ENCODE measurements at places on chromosomes 16 and 17. TPM values are rescaled to one million over a fixed set of nuclear protein-coding genes. Genes with fewer than 3 reads are reported as not detected.
A peak's percentile ranks its signal among the peaks of the same experiment; 100 is the strongest.

DNA sequence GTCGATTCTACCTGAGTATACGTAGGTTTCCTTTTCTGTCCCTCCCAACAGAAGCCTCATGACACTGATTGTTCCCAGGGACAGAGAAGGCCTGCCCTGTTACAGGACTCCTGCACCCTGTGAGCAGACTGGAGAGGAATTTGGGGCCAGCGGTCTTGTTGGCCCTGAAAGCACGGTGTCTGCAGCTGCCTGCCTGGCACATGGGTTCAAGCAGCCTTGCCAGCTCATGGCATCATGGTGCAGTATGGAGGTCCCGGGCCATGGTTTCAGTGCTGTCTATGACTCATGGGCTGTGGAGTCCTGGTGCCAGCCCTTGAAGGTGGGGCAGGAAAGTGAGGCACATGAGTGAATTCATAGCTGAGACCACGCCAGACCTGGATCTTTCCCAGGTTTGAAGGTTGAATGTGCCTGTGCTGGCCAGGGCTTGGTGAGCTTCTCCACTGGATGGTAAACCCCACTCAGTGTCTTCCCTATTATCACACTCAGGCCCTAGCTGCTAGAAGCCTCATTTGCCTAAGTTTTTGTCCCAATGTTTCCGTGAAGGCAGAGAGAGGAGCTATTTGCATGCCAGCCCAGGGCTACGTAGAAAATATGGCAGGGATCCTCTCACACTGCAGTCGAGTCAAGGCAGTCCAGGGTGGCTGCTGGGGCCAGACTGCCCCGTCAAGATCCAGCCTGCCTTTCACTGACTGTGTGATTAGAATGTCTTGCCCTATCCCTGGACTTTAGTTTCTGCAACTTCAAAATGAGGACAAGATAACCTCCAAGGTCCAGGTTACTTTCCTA lies 277.2 kb upstream of the CCL2 start:
- no peaks in the 10 kb centered on the region for H3K27me3 ChIP-seq
- H3K27ac ChIP-seq = no peak overlapping the region
- H3K4me3 ChIP-seq = no peak overlapping the region

DNA sequence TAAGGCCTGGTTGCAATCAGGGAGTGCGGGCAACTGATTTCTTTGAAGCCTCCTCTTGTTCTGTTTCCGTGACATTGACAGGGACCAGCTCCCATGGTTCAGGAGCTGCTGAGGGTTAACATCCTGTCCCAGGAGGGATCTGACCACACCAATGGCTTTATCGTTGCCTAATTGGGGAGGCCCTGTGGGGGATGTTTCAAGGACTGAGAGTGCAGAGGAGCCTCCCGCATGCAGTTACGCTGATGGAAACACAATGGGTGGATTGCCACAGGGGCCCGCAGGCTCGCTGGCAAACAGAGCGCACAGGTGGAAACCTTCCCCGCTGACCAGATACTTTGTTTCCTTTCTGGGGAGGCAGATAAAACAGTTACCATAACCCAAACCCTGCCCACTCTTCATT lies 23.8 kb upstream of the ABCC1 start:
- H3K27ac ChIP-seq = no peak overlapping the region
- no peaks in the 10 kb centered on the region for H3K36me3 ChIP-seq
- no peaks in the 10 kb centered on the region for H3K27me3 ChIP-seq
- no peak overlapping the region for H3K4me3 ChIP-seq

DNA sequence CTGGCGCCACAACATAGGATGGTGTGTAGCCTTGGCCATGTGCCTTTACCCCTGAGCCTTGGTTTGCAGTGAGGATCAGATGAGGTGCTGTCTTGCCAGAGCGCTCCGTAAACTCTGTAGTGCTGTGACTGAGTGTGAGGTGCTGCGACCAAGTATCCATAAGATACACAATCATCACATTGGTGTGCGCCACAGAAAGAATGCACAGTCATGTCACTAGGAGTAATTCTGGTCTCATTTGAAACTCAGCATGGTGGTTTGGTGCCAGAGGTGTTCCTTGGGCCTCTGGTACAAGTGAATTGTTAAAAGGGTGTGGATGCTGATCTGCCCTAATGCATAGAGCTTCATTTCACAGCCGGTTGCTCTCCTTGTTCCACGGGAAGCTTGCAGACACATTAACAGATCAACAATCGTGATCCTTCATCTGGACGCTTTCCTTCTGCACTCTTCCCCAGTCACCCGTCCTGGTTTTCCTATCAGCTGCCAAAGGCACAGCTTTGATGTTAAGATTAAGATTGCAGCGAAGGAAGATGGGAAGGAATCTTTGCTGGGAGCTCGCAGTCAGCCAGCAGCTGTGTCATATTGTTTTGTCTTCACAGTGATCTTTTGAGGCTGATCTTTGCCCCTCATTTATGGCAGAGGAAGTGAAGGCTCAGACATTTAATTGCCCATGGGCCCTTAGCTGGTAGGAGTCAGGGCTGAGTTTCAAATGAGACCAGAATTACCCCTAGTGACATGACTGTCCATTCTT lies 79.1 kb downstream of the KSR1 start:
- peak; percentile 20 for DNase-seq
- H3K4me1 ChIP-seq = peaks cover 32% of the 10 kb centered on the region
- no peaks in the 10 kb centered on the region for H3K36me3 ChIP-seq
- no peak overlapping the region for H3K4me3 ChIP-seq
- no peaks in the 10 kb centered on the region for H3K27me3 ChIP-seq

GRCh38 chr17:43079641-43080302 lies 45.4 kb downstream of the BRCA1 start:
- no peak for DNase-seq
- peaks cover 8% of the 10 kb centered on the region for H3K4me1 ChIP-seq
- H3K4me3 ChIP-seq = no peak overlapping the region
- H3K27ac ChIP-seq = no peak overlapping the region

GRCh38 chr17:75637143-75637538 lies 3.9 kb downstream of the SMIM5 start:
- no peaks in the 10 kb centered on the region for H3K27me3 ChIP-seq
- no peak for DNase-seq
- no peaks in the 10 kb centered on the region for H3K36me3 ChIP-seq
- no peak overlapping the region for H3K27ac ChIP-seq
- H3K4me3 ChIP-seq = no peak overlapping the region

DNA sequence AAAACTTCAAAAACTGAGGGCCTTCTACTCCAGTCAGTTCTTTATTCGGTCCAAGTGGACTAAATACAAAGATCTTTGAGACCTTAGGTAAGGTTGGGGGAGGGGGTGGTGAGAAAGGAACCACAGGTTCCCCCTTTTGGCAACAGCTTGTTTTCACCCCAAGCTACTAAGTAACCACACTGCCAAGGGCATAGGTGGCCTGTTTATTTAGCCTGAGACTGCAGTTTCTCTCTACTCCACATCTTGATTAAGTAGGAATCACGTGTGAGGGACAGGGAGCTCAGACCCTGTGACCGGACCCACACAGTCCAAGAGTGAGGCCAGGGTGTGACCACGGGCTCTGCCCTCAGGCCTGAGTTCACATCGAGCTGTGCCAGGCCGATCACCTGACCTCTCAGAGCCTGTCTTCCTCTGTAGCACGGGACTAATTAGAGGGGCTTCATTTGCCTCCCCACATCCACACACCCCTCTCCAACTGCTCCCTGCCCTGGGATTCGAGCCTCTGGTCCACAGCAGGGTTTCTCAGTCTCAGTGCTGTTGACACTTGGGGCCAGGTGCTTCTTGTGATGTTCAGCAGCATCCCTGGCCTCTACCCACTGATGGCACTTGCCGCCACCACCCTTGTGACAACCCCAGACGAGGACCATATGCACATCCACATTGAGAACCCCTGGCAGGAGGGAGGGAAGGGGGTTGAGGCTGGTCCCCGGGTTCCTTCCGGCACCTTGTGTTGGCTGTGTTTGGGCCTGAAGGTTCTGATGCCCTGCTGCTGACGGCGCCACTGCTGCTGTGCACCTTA lies 17.8 kb downstream of the ST6GALNAC2 start:
- H3K27me3 ChIP-seq = no peaks in the 10 kb centered on the region
- peaks cover 6% of the 10 kb centered on the region for H3K4me1 ChIP-seq
- peaks cover 12% of the 10 kb centered on the region for H3K36me3 ChIP-seq
- no peak overlapping the region for H3K4me3 ChIP-seq
- H3K27ac ChIP-seq = no peak overlapping the region

DNA sequence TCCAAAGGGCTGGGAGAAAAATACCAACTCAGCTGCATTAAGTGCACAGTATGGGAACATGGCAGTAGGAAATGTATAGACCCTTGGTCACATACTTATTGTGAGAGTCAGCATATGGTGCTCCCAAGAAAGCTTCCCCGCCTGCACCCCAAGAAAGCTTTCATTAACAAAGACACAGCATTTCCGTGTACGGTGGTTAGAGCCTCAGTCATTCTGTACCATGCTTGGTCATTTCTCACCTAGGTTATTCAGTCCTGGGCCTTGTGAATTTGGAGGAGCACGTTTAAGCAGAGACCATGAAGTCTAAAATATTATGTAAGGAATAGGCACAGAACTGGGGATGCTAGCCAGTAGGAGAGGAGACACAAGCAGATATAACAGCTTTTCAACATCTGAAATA lies 56.1 kb downstream of the ESRP2 start:
- peaks cover 6% of the 10 kb centered on the region for H3K36me3 ChIP-seq
- no peak for DNase-seq
- no peak overlapping the region for H3K4me3 ChIP-seq
- H3K27ac ChIP-seq = no peak overlapping the region
- H3K27me3 ChIP-seq = no peaks in the 10 kb centered on the region

DNA sequence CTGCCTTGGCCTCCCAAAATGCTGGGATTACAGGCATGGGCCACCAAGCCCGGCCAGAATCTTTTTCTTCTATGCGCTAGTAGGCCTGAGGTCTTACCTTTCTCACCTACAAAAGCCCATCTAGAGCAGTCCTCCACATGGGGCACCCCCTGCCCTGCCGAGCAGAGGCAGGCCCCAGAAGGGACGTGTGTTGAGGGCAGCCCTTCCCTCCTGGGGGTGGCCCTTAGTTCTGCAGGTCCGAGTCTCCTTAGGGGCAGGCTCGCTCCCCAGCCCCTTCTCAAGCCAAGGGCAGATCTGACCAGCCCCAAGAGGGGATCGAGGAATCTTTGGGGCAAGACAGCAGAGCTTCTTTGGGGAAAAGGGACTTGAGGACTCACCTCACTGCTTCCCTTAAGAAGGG lies 17.9 kb upstream of the ALDH3A1 start:
- no peak overlapping the region for H3K27ac ChIP-seq
- no peak for DNase-seq
- H3K27me3 ChIP-seq = no peaks in the 10 kb centered on the region
- H3K4me1 ChIP-seq = peaks cover 15% of the 10 kb centered on the region
- H3K36me3 ChIP-seq = no peaks in the 10 kb centered on the region

- no peak within 1 kb of the TSS for H3K27ac ChIP-seq
- H3K4me3 ChIP-seq = peak within 1 kb of the TSS; percentile 59
- peak; percentile 54 for DNase-seq
- peaks cover 16% of the 10 kb centered on the region for H3K27me3 ChIP-seq
These were observed at the start of gene MEIOB for GRCh38 chr16:1871974-1872635. Gene MEIOB (minus strand): TSS chr16:1872164. CDS start chr16:1868175, 3,989 bp downstream.

- no peak overlapping the region for H3K27ac ChIP-seq
- no peaks in the 10 kb centered on the region for H3K27me3 ChIP-seq
- DNase-seq = peak; percentile 76
- H3K4me3 ChIP-seq = no peak overlapping the region
- H3K36me3 ChIP-seq = no peaks in the 10 kb centered on the region
These were observed 43.3 kb downstream of the BCAS3 start for GRCh38 chr17:60720763-60721531.

DNA sequence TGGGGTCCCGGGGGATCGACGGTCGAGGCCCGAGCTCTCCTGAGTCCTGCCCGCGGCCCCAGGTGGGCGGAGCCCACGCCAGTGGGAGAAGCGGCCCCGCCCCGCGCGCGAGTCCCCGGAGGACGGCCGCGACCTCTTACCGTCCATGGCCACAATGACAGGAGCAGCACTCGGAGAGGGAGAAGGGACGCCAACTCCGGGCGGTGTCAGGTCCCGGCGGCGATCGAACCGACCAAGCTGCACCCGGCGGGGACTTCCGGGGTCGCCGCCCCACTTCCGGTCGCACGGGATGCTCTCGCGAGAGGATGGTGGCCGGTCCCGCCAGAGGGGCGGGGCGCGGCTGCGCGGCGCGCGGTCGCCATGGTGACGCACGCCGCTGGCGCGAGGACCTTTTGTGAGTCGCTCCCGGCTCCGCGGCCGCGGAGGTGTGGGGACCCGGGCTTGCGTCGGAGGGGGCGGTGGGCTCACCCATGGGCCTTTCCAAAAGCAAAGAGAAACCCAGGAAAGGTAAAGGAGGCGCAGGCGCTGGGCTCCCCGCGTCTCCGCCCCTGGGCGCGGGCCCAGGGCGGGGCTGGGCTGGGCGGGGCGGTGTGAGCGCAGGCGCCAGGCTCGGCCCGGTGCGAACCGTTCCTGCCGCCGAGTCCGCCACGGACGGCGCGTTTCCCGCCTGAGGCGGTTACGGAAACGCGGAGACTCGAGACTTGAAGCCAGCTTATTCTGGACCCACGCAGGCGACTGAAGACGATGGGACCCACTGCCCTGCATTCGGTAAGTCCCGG lies at the start of the genes CHMP1A and SPATA33:
TSS of gene CHMP1A (minus strand) at position 267 of the 779 bp plus-strand sequence. CDS start at position 147, 120 bp downstream.
TSS of gene SPATA33 (plus strand) at position 395 of the 779 bp plus-strand sequence. CDS start at position 471, 76 bp downstream.
- peaks cover 7% of the 10 kb centered on the region for H3K4me1 ChIP-seq
- H3K27ac ChIP-seq = peak within 1 kb of the TSS; percentile 21
- H3K4me3 ChIP-seq = peak within 1 kb of the TSS; percentile 95
- peak; percentile 96 for DNase-seq
- no peaks in the 10 kb centered on the region for H3K27me3 ChIP-seq

DNA sequence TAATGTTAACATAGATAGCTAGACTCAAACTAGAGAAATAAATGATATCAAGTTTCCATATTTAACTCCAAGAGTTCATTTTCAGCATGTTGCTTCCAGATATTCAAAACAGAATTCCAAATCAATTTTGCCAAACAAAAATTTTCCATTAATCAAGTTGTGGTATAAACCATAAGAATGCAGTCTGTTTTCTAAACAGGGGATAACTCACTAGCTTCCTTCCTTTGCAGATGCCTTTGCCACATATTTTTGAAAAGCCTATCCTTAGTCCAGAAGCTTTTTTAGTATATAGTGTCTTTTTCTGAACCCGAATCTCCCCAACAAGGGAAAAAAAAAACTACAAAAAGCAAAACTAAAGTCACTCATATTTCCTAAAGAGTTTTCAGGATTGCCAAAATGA lies 61.5 kb downstream of the HELZ start:
- no peaks in the 10 kb centered on the region for H3K4me1 ChIP-seq
- DNase-seq = peak; percentile 3

DNA sequence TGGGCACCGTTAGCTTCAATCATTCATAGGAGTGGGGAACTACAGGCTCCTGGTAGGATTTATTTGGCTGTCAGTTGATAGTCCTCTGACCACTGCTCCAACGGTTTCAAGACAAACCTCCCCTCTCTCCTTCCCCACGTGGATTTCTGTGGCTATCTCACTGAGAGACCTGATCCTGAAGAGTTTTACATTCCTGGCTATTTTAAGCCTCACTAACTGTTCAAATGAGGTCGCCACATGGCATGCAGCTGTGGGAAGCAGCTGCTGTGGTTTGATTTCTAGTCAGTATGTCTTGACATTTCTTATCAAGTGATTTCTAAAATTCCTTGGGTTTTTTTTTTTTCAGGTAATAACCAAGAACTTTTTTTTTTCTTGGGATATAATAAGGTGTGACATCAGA lies 38.3 kb downstream of the CDK5R1 start:
- no peaks in the 10 kb centered on the region for H3K27me3 ChIP-seq
- peaks cover 3% of the 10 kb centered on the region for H3K4me1 ChIP-seq
- H3K4me3 ChIP-seq = no peak overlapping the region
- no peaks in the 10 kb centered on the region for H3K36me3 ChIP-seq

- H3K4me1 ChIP-seq = no peaks in the 10 kb centered on the region
- H3K27ac ChIP-seq = no peak overlapping the region
- DNase-seq = peak; percentile 55
- no peak overlapping the region for H3K4me3 ChIP-seq
- peaks cover 13% of the 10 kb centered on the region for H3K27me3 ChIP-seq
These were observed 180.7 kb upstream of the ZFHX3 start for GRCh38 chr16:73228649-73229048.

The CCL16 gene
- total RNA-seq = not detected

The ABCC11 gene
- 0.76 TPM for total RNA-seq

The HOXB1 gene
- total RNA-seq = not detected

The CTRB2 gene
- not detected for total RNA-seq

The HSF5 gene
- not detected for total RNA-seq

The AGRP gene
- total RNA-seq = not detected

The ZACN gene
- not detected for total RNA-seq

The HAPSTR1 gene
- 79.2 TPM for total RNA-seq

Data from GM23248 (cell line).